ENCODE measurements at places on chromosomes 5 and 9. TPM values are rescaled to one million over a fixed set of nuclear protein-coding genes. Genes with fewer than 3 reads are reported as not detected.
A peak's percentile ranks its signal among the peaks of the same experiment; 100 is the strongest.

The PPP2R2B gene
- 3.3 TPM for polyA plus RNA-seq

The SV2C gene
- polyA plus RNA-seq, result 0.02 TPM

DNA sequence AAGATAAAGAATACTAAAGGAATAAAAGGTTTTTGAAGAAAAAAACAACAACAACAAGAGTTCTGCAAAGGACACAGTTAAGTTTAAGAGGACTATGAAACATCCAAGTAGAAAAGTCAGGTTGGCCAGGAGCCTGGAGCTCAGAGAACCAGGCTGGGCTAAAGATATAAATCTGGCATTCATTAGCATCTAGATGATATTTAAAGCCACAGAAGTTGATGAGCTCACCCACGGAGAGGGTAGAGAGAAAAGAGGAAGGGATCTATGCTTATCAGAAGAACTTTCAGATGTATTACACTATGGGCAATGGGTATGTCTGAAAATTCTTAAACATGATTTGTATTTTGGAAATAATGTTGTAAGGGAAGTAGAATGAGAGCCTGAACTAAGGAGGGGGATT is 9.9 kb downstream of the MIER3 start:
- DNase-seq, result no peak

GRCh38 chr9:74304598-74304997 is 192.5 kb upstream of the RORB start:
- no peak for DNase-seq

DNA sequence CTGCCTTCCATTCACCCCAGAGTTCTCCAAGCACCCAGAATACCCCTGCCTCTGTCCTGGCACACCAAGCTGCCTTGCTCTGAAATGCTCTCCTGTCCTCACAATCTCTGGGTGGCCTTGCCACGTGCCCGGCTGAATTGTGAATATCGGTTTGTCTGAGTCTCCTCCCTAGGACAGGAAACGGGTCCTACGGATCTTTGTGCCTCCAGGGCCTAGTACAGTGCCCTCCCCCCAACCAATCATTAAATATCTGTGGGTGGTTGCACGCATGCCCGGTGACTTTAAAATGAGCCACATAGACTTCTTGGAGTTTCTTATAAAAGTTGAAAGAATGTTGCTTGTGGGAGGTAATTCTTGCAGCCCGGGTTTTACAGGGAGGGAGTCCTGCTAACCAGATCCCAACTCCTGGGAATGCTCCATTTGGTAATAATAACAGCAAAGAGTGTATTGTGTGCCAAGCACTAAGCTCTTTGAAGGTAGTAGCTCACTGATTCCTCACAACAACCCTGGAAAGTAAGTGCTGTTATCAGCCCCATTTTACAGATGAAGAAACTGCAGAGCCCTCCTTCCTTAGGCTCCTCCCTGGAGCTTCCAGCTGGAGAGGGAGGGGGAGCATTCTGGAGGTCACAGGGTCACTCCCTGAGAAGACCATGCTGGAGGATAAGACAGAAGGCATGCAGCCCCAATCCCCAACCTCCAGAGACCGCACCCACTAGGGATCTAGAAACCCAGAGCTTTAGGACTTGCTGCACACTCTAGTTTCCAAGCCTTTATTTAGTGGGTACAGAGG is 23.4 kb downstream of the URM1 start:
- no peak for DNase-seq

DNA sequence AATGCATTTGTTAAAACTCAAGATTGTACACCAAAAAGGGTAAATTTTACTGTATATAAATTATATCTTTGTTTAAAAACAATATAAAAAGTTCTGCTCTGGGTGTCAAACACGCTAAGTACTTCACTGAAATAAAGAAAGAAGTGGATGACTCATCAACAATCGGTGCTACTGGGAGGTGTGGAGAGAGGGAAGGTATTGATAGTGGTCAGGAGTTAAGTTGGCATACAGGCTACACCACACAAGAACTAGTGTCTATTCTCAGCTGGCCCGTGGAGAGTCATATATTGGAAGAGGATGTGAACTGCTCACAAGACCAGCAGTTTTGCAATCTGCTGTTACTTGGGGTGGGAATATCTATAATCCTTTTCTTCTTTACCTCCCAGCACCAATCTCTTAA is 145.7 kb upstream of the TRPC7 start:
- DNase-seq, result no peak

DNA sequence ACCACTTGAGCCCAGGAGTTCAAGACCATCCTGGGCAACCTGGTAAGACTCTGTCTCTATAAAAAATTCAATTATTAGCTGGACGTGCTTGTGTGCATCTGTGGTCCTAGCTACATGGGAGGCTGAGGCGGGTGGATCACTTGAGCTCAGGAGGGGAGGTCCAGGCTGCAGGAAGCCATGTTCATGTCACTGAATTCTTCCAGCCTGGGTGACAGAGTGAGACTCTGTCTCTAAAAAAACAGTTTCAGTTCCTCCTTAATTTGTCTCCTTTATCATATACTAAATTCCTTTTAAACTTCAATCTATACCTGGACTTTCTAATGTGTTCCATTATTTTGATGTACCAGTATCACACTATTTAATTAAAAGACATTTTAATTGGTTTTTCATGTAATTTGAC is 422.2 kb upstream of the TLE4 start:
- DNase-seq, result no peak

The ARHGEF39 gene
- polyA plus RNA-seq, result 0.52 TPM

DNA sequence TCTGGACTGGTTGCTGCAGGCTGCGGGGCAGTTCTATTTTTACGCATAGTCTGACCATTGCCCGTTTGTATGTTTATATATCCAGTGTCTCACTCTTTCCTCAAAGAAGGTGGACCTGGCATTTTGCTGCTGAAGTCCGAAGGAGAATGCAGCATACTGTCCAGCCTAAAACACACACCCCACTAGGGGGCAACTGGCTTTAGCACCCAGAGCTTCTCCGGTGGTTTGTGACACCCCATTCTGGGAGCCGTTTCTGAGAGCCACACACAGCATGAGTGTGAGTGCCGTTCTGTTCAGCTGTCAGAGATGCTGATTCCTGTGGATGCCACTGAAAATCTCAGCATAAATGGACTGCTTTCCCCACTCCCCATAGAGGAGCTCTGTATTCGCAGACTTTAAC is 290.5 kb upstream of the TAS2R1 start:
- DNase-seq, result no peak

GRCh38 chr9:115292584-115293279 is 174.8 kb upstream of the TNC start:
- DNase-seq, result no peak

The BTNL8 gene
- 0.16 TPM for polyA plus RNA-seq

DNA sequence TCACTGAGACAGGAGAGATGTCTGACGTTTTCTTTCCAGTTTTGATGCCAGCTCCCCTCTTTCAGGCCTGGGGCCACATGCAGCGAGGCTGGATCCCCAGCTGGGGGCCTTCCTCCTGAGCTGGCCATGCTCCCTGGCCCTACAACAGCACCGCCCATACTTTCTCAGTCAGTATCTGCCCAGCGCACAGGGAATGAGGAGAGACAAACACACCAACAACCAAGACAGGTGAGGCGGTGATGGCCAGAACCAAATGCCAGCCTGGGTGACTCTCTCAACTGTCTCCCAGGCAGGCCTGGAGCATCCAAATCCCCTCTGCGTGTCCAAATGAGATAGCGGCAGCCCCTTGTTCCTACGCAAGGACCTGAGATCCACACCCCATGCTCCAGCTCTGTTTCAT is 109.6 kb downstream of the ROR2 start:
- no peak for DNase-seq

GRCh38 chr5:1905108-1905507 is 22.4 kb upstream of the IRX4 start:
- DNase-seq, result no peak

The ACOT12 gene
- not detected for polyA plus RNA-seq

- no peak for DNase-seq
Observed at GRCh38 chr5:54733101-54733500, 215.5 kb downstream of the SNX18 start.

- DNase-seq, result no peak
Observed at GRCh38 chr9:98241357-98242300, 13.8 kb downstream of the TBC1D2 start.

DNA sequence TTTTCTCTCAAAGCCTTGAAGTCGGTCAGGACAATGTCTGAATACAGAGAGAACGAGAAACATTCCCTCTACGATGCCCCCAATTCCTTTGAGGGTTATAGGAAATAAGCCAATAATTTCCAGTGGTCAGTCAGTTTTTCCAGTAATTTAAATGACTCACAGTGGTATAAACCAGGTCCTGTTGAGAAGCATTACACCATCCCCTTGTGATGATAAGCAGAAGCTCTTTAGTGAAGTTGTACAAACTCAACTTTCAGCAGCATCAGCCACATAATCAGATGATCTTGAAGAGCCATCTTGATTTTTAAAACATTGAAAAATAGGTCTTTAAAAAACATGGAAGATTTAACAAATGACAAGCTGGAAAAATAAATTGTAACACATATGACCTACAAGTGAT is 173.9 kb upstream of the ZNF462 start:
- no peak for DNase-seq

DNA sequence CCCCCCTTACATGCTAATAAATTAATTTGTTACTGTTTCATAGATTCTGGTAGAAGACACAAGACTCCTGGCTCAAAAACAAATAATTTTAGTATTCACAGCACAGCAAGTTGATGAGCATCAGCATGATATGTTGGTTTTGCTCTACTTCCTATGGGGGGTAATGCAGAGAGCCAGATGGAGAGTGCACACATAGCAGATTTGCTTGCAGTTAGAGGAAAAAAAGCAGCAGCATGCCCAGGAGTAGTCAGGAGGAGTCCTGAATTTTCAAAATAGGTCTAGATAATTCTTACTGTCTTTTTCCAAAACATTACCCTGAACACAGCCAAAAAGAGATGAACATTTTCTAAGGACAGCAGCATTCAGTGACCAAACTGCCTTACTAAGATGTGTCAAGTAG is 261.3 kb downstream of the COX7C start:
- DNase-seq, result no peak

The CNTFR gene
- polyA plus RNA-seq, result 55.0 TPM

DNA sequence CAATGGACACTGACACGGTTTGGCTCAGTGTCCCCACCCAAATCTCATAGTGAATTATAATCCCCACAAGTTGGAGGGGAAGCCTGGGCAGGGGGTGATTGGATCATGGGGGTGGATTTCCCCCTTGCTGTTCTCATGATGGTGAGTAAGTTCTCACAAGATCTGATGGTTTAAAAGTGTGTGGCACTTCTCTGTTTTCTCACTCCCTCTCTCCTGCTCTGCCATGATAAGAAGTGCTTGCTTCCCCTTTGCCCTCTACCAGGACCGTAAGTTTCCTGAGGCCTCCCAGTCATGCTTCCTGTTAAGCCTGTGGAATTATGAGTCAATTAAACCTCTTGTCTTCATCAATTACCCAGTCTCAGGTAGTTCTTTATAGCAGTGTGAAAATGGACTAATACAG is 115.8 kb upstream of the KIF2A start:
- DNase-seq, result no peak

- no peak for DNase-seq
Observed at GRCh38 chr5:96051401-96051830, 89.8 kb upstream of the ELL2 start.

GRCh38 chr5:67437905-67438845 is 241.6 kb upstream of the CD180 start:
- no peak for DNase-seq

The PCDHGC5 gene
- polyA plus RNA-seq, result 1.4 TPM

DNA sequence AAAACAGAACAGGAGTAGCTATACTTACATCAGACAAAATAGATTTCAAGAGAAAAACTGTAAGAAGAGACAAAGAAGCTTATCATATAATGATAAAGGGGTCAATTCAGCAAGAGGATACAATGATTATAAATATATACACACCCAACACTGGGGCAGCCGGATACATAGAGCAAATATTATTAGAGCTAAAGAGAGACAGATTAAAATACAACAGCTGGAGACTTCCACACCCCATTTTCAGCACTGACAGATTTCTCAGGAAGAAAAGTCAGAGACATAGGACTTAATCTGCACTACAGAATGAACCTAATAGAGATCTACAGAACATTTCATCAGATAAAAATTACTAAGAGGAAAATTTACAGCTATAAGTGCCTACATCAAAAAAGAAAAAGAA is 35.7 kb downstream of the OXCT1 start:
- no peak for DNase-seq

DNA sequence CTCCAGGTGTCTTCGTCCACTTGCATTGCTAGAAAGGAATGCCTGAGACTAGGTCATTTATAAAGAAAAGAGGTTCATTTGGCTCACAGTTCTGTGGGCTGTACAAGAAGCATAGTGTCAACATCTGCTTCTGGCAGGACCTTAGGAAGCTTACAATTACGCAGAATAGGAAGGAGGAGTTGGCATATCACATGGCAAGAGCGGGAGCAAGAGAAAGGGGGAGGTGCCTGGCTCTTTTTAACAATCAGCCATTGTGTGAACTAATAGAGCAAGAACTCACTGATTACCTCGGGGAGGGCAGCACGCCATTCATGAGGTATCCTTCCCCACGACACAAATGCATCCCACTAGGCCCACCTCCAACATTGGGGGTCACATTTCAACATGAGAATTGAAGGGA is 134.4 kb upstream of the EFNA5 start:
- no peak for DNase-seq

- DNase-seq, result no peak
Observed at GRCh38 chr9:124339603-124340146, 75.6 kb downstream of the PSMB7 start.

GRCh38 chr5:73322437-73323076 is 126.0 kb downstream of the FOXD1 start:
- no peak for DNase-seq

- no peak for DNase-seq
Observed at GRCh38 chr9:842635-843426, 1.3 kb downstream of the DMRT1 start.

The CORO2A gene
- polyA plus RNA-seq, result 0.09 TPM

- peak; percentile 37 for DNase-seq
Observed at GRCh38 chr5:77066823-77067442, 20.2 kb downstream of the ZBED3 start.

The HINT1 gene
- 294 TPM for polyA plus RNA-seq

The TUSC1 gene
- 15.0 TPM for polyA plus RNA-seq

DNA sequence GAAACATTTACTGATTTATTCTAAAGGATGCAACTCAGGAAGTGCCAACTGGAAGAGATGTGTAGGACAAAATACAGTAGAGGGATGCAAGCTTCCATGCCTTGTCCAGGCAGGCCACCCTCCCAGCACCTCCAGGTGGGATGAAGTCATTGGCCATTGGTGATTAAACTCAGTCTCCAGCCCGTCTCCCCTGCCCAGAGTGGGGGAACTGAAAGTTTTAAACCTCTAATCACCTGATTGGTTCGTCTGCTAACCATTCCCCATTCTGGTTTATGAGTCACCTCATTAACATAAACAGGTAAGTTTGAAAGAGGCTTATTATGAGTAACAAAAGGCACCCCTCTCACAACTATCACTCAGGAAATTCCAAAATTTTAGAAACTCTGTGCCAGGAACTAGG is 8.1 kb downstream of the TNFAIP8 start:
- no peak for DNase-seq

The MSX2 gene
- 2.7 TPM for polyA plus RNA-seq
